ENCODE measurements at places on chromosomes 3 and 15. TPM values are rescaled to one million over a fixed set of nuclear protein-coding genes. Genes with fewer than 3 reads are reported as not detected.

- DNase-seq, result no peak
Measured at GRCh38 chr3:9782770-9783169, 9.5 kb downstream of the TADA3 start.

The SCAANT1 gene
- total RNA-seq, result not detected

DNA sequence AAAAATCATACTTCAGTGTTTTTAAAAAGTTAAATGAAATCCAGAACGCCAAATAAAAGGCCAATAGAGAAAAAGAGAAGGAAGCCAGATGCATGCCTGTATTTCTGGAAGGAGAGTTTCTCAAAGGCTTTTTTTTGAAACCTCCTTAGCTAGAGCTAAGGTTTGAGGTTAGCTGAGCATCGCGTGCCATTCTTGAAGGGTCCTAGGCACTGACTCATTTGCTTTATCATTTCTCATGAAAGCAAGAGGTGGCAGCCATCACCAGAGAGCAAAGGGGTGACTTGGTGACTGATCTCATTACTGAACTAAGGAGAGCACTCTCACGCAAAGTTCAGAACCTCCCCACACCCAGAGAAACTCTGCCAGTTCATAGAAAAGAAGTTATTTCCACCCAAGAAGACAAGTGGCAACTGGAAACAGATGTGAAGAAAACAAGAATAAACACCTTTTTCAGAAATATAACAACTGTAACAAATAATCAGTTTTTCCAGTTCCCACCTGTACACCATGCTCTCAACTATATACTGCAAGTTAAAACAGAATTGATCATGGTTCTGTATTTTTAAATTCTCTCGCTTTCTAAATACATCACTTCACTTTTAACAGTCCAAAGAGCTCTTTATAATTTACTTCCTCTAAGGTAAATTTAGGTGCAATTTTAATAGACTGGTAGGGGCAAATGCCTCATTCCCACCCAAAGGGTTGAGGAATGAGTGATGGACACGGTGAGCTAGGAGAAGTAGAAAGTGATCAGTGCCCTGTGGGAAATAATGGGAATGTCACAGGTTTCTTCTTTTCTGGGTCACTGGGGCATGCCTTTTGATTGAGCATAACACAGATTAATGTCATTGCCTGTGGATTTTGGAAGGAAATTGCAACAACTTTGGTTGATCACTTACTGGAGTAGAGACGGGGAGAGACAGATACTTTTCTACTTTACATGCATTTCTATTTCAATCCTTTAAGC lies 24.7 kb downstream of the GPR15 start:
- DNase-seq, result peak; percentile 65

DNA sequence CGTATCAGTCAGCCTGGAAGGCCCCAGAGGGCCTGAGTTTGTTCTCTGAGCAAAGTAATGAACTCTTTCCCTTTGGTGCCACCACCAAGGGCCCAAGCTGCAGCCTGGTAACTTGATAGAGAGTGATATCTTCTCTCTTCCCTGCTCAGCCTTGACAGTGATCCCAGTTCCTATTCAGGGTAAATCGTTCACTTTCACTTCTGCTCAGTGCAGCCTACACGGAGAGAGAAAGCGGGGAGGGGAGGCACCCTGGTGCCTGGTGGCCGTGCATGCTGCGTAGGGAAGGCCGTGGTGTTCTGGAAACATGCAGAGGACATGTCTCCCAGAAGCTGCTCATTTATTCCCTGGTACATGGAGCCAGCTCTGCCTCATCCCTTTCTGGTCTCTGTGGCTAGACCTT lies 54.9 kb downstream of the KIF9 start:
- no peak for DNase-seq

The COL6A5 gene
- total RNA-seq, result not detected

The CYP8B1 gene
- total RNA-seq, result not detected

The GP5 gene
- total RNA-seq, result 0.58 TPM

The SOX14 gene
- total RNA-seq, result not detected

DNA sequence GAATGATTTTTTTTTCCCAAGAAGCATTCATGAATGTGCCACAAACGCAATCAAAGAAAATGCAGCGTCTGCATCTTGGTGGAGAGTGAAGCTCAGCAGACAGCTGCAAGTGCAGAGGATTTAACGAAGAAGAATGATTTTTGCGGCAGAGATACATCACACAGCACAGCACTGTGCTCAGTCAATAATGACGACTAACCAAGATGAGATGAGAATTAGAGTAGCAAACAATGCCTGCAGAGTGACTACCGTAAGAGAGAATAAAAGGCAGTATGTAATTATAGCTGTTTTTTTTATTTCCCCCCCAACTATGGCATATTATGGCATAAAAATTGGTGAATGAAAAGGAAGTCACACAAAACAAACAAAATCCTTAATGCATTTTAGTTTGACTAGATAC lies 218.0 kb upstream of the ROBO1 start:
- DNase-seq, result no peak

The LRRK1 gene
- 0.09 TPM for total RNA-seq

DNA sequence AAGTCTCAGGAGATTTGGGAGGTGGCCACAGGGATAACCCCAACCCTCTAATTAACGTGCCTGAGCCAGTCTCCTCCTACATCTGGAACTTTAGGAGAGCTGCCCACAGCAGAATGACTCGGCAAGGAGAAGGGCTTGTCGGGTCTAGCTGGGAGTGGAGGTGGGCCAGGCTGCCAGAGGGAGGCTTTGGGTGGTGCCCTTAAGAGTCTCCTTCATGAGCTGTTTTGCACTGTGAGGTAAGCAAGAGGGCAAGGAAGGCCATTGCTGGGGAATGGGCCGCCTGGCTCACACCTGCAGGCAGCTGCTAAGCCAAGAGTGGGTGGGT lies 3.6 kb upstream of the TNK2 start:
- DNase-seq, result no peak

- no peak for DNase-seq
Measured at GRCh38 chr3:25427942-25428788, at the start of gene RARB. Gene RARB (plus strand): TSS chr3:25428263. CDS start chr3:25428732, 469 bp downstream.

GRCh38 chr15:50049871-50050270 lies 69.2 kb downstream of the ATP8B4 start:
- no peak for DNase-seq

DNA sequence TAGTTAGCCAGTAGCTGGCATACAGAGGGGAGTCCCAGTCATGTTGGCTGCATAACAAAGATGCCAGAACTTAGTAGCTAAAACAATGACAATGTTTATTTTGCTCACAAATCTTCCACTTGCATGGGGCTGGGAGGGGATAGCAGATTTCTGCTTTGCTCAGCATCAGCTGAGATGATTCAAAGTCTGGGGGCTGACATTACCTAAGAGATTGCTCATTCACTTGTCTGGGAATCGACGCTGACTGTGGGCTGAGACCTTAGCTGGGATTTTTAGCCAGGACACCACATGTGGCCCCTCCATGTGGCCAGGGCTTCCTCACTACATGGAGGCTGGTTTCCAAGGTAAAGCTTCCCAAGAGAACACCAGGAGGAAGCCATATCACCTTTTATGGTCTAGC lies 12.7 kb upstream of the CFAP100 start:
- DNase-seq, result no peak

The NANOGP8 gene
- not detected for total RNA-seq

DNA sequence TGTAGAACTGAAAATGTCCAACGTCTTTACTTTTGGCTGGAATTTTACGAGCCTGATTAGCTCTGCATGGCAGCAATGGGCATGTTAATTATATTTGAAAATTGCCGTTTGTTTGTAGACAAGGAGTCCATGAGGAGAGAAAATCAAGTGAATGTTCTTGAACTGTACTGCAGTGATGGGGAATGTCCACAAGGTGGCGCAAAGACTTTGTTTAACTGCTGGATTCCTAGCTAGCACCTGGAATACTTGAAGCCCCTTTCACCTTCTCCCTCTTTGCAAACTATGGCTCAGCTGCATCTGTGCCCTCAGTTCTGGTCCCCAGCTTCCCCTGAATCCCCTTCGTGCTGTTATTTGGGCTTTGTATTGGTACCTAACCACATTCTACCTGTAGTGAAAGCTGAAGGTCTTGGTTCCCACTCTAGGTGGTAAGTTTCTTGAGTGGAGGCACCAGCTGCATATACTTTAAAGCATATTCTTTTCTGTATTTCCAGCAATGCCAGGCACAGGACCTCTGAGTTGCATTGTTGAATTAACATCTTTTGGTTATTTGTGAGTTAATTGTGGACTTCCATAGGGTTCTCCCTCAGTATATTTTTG lies 25.3 kb downstream of the EXOG start:
- DNase-seq, result no peak

DNA sequence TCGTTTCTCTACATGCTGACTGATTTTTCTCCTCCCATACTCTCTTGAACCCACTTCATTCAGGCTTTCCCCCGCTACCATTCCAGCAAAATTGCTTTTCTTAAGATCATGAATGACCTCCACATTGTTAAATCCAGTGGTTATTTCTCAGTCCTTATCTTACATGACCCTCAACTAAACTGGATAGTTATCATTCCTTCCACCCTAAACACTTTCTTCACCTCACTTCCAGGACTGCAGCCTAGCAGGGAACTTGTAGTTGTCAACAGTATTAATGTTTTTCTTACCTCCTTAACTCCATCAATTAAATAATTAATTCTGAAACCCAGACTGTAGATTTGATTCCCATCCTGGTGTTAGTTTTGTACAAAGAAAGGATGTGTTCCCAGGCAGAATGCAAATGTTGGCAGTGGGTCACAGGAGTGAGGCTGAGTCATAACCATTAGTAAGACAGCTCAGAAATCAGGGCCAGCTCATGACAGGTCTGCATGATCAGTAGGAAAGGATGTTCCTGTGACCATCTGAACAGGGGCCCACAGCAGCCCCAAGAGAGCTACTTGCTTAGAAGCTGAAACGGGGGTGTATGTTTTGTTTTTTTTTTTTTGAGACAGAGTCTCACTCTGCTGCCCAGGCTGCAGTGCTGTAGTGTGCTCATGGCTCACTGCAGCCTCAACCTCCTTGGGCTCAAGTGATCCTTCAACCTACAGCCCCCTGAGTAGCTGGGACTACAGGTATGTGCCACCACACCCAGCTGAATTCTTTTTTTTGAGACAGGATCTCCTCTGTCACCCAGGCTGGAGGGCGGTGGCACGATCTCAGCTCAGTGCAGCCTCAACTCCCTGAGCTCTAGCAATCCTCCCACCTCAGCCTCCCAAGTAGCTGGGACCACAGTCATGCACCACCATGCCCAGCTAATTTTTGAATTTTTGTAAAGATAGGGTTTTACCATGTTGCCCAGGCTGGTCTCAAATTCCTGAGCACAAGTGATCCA lies 9.1 kb downstream of the BCL2L10 start:
- DNase-seq, result no peak

- DNase-seq, result no peak
Measured at GRCh38 chr3:43053291-43053690, 52.6 kb downstream of the POMGNT2 start.

- no peak for DNase-seq
Measured at GRCh38 chr3:25834346-25834745, 44.5 kb downstream of the OXSM start.

DNA sequence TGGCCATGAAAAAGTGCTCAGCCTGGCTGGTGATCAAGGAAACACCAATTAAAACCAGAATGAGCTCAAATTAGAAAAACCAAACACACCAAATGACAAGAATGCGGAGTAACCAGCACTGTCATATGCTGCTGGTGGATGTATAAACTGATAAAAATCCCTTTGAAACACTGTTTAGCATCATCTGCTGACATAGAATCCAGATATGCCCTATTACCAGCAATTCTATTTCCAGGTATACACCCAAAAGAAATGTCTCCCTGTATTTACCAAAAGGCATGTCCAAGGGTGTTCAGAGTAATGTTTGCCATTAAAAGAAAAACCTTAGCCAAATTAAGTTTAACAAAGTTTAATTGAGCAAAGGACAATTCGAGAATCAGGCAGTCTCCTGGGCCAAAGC lies 138.6 kb downstream of the FMN1 start:
- no peak for DNase-seq

DNA sequence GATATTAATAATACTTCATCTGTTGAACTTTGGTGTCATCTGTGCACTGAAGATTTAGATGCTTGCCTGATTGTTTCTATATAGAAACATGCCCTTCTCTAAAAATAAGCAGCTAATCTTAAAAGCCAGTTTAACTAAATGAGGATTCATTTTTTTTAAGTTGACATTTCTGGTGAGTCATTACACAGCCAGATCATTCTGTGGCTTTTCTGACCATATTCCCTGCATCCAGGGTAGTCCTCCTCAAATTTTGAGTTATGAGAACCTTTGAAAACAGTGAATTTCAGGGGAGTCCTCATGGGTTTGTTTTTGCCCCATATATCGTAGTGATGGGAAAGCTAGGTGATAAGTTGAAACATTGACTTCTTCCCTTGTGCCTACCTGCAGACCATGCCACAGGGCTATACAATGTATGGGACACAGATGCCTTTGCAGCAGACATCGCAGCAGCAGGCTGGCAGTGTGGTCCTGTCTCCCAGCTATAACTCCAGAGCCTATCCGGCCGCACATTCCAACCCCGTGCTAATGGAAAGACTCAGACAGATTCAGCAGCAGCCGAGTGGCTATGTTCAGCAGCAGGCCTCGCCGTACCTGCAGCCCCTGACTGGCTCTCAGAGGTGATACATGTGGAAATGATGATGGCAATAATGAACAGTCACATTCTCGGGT lies 26.5 kb upstream of the P2RY12 start:
- no peak for DNase-seq

The ADCY5 gene
- not detected for total RNA-seq

GRCh38 chr15:93929375-93930094 lies 301.8 kb upstream of the MCTP2 start:
- no peak for DNase-seq

DNA sequence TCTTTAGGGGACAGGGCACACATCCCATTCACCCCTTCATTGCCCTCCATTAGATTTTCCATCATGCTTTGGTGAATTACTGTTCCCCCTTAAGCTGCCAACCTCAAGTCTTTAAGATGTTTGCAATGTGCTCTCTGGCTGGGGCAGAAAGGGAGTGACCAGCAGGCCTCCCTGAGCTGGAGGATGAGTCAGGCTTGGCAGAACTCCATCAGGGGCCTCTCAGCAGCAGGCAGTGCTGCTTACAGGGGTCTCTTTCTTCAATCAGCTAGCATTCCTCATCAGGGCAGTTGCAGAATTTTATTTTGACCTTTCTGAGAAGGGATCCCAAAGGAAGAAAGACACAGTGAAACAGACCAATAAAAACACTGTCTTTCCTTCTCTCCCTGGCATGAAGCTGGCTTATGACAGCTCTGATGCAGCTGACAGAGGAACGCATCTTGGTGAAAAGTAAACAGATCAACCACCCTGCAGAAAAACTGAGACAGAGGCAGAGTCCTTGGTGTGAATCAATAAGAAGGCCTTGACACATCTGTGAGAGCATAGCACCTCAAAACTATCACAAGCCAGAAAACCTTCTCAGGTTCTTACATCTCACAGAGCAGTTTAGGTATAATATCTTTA lies 88.7 kb upstream of the MRPL3 start:
- DNase-seq, result no peak

DNA sequence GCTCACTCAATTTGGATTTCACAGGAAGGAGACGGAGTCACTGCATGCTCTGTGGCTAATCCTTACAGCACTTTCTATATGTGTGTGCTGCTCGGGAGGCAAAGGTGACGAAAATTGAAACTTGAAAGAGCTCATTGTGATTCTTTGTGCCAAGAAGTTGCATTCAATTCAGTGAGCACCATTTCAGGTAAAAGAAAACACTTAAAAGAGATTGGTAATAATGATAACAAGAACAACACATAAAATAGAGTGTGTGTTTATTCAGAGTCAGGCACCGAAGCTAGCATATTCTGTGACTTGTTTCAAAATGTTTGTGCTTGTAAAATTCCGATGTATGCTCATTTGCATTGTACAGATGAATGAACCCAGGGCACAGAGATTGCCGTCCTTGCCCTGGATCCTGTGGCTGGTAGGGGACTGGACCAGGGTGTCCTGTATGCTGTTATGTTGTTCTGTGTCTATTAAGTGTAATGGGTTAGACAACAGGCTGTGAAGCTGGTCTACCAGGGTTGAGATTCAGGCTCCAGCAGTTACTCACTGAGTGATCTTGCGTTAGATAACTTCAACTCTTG lies 193.3 kb upstream of the PROK2 start:
- peak; percentile 50 for DNase-seq
